ENCODE measurements at places on chromosomes 2 and 18.

DNA sequence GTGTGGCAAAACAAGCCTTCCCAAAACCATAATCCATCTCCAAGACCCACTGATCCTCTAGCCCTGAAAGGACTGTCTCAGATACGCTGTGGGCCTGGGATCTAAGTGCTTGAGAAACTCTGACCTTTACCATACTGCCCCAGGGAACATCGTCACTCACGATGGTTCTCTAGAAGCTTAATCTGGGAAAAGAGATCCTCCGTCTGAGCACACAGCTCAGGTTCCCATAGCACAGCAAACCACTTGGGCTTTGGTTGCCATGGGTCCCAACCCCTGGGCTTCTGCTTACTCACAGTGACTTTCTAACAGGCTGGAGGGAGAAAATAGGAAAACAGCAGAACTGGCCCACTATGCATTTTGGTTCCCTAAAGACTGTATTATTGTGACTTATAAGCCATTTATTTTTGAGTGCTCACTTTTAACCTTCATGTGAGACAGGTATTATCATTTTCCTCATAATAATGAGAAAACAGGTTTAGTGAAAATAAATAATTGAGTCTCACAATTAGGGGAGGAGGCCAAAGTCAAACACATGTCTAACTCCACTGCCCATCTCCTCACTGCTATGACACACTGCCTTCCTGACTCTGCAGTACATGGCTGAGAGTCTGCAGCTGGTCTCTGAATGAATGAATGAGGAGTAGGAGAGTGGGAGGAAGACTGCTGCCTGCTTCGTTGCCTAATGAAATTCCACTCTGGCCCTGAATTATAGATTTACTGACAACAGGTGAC is 46.7 kb downstream of the REEP1 start:
- DNase-seq, result no peak

DNA sequence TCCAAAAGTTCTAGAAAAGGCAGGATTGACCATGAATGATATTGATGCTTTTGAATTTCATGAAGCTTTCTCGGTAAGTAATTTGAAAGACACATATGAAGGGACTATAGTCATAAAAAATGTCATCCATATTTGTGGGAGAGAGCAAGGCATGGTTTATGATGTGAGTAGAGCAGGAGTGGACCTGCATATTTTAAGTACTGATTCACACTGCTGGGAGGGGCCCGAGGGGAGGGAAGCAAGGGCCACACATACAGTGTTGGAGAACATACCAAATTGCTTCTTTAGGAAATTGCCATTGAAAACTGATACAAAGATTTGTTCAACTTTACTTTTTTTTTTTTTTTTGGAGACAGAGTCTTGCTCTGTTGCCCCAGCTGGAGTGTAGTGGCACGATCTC is 39.4 kb downstream of the HADHB start:
- DNase-seq, result peak; percentile 69

DNA sequence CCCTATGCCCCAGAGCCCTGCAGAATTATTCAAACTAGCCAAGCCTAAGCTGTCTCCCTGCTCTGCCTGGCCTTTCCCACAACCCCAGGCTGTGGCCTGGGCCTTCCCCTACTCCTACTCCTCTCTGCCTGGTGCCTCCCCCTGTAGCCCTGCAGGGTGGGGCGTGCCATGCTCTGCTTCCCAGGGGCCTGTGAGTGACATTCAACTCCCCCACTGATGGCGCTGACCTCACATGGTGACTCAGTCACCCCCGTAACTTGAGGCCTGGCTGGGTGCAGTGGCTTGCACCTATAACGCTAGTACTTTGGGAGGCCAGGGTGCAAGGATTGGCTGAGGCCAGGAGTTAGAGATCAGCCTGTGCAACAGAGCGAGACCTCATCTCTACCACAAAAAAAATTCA is 60.6 kb downstream of the KIF1A start:
- peak; percentile 57 for DNase-seq

GRCh38 chr2:96493072-96493471 is 12.1 kb downstream of the NEURL3 start:
- no peak for DNase-seq

GRCh38 chr18:41624460-41624859 is 330.6 kb upstream of the PIK3C3 start:
- no peak for DNase-seq

GRCh38 chr2:207119048-207119447 is 46.7 kb downstream of the KLF7 start:
- no peak for DNase-seq

Measured in HTR-8/SVneo (cell line).